CD4-positive, alpha-beta T cell (primary cell): ENCODE measurements at places on chromosomes 3 and 15.

- DNase-seq: no peak
Measured at GRCh38 chr15:27479296-27480140, 508.5 kb downstream of the GABRG3 start.

DNA sequence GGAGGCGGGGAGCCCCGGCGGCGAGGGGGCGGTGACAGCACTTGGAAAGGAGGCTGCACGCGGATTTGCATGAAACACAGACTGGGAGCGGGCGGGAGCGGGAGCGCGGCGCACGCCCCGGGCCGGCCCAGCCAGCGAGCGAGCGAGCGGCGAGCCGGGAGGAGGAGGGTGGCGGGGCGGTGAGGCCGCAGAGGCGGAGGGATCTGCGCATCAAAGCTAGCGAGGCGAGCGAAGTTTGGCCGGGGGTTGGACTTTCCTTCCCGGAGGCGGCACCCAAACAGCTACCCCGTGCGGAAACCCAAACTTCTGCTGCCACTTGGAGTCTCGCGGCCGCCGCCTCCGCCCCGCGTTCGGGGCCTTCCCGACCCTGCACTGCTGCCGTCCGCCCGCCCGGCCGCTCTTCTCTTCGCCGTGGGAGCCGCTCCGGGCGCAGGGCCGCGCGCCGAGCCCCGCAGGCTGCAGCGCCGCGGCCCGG lies at the start of gene SMAD3:
SMAD3 (plus strand) TSS at position 72 of the 475 bp plus-strand sequence. CDS start 553 bp downstream, outside the sequence.
- peak; percentile 42 for DNase-seq

DNA sequence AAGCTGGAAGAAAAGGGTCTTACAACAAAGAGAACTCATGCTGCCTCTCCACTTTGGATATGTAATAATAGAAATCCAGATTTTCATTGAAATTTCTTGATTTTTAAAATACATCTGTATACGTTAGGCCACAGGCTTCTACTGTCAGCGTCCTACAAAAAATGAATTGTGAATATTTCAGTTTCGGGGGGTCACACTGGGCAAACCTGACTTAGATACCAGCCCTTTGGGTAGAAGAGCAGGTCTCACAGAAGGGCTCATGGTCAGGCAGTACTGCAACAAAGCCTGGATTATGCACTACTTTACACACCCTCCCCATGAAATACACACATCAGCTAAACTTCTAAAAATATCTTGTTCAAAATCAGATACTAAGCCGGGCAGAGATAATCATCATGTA lies 294.5 kb downstream of the FHIT start:
- no peak for DNase-seq

DNA sequence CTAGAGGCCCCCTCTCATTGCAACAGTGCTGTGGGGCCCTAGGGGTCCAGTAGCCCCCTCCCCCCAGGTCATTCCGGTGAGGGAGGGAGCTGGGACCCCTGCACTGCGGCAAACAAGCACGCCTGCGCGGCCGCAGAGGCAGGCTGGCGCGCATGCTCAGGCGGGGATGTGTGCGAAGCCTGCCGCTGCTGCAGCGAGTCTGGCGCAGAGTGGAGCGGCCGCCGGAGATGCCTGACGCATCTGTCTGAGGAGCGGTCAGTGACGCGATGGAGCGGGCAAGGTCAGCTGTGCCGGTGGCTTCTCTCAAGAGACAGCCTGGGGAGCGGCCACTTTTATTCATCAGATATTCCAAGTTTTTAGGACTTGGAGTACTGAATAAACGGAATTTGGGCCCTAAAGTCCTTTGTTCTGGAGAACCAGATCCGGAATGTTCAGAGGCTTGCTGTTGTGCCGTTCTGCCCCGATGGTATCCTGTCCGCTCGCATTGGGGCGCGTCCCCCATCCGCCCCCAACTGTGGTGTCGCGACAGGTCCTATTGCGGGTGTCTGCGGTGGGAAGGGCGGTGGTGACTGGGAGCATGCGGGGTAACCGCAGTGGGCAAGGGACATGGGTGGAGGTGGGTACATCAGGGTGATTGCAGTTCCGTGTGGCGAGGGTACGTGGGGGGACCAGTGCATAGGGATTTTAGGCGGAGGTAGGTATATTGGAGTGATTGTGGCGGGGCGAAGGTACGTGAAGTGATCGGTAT lies at the start of the genes SNRPN and SNURF:
SNRPN (plus strand) TSS at position 205 of the 748 bp plus-strand sequence. CDS start 19,467 bp downstream, outside the sequence.
SNURF (plus strand) TSS at position 205 of the 748 bp plus-strand sequence; CDS start at position 267, 62 bp downstream.
- DNase-seq: peak; percentile 83

DNA sequence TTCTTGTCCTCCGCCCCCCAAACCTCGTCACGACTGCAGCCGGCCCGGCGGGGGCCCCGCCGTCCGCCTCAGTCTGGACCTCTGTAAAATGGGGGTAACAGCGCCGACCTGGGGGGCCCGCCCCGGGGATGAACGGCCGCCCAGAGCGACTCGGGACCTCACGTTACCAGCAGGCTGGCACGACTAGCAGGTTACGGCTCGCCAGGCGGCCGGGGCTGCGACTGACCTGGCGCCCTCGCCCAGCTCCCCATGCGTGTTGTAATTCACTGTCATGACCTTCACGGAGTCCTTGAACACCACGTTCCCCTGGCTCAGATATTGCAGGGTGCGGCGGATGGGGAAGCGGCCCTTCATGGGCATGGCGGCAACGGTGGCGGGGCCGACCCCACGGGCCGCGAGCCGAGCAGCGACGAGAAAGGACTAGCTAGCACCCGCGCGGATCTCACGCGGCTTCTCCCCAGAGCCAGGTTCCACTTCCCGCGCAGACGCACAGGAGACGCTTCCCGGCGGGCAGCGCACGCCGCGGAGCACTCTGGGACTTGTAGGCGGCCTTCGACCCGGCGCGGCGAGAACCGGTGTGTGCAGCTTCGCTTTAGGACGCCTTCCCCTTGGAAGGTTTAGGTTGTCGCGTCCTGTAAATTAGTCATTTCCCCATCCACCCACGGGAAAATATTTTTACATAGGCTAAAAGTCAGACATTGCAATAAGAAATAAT lies at the start of gene MRPS25:
MRPS25 (minus strand) TSS at position 481 of the 715 bp plus-strand sequence; CDS start at position 360, 121 bp downstream.
- DNase-seq: peak; percentile 85

GRCh38 chr15:69852482-69852881 lies 245.2 kb downstream of the TLE3 start:
- no peak for DNase-seq

DNA sequence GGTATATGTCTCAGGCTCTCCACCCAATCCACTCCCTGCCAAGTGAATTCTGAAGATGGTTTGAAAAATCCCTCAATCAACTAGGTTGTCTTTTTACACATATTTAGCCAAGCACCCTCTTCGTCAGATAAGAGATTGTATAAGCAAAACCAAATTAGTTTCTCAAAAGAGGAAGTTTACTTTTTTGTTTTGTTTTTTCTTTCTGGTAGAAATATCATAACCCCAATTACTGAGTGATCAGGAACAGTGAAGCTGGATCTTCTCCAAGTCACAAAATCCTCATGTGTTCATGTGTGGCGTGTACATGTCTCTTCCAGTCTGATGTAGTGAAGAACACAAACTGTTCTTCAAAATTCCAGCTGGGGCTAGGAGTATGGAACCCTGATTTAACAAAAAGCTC lies 180.6 kb downstream of the FOXP1 start:
- DNase-seq: no peak
